Hematopoietic multipotent progenitor cell treated with erythropoietin and hydrocortisone succinate and interleukin-3 and kit ligand, for 8 days (in vitro differentiated cells): ENCODE measurements at places on chromosomes 5 and 9.

DNA sequence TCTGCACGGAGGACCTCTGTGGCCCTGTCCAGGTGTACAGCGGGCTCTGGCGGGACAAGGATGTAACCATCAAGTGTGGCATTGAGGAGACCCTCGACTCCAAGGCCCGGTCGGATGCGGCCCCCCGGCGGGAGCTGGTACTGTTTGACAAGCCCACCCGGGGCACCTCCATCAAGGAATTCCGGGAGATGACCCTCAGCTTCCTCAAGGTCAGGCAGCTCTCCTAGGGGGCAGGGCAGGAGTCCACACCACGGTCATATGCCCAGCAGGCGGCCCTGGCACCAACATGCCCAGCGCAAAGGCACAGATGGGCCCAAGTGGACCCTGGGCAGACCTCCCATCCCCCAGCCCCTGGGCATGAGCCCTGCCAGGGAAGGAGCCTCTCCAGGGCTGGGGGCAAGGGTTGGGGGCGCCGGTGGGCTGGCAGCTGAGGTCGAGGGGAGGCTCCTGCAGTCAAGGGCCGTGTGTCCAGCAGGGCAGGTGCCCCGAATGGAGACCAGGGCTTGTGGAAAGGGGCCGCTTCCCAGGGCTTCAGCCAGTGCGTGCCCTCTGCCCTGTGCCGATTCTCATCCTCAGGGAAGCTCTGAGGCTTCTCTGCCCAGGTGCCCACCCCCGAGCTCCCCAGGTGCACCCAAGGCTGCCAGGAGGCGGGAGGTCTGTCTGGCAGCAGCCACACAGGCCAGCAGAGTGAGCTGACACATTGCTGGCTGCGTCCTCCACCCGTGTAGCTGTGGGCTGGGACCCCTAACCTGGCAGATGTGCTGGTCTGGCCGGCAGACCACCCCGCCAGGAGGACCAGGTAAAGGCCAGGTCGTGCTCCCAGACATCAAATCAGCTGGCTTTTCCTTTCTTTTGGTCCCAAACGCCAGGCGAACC lies 10.0 kb downstream of the DIPK1B start:
- no peak for DNase-seq

DNA sequence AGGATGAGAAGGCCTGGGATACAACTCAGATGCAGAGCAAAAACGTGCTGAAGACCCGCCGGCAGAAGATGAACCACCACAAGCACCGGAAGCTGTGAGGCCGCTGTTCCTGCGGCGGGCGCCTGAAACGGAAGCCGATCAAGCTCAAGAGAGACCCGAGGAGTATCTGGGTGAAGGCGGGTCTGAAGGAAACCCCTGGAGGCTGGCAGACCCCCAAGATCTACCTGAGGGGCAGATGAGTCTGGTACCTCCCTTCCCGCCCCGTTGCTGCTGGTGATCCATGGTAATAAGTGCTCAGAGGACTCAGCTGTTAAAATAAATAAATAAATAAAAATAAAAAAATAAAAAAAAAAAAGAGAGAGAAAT lies 89.3 kb downstream of the BASP1 start:
- DNase-seq, result no peak

DNA sequence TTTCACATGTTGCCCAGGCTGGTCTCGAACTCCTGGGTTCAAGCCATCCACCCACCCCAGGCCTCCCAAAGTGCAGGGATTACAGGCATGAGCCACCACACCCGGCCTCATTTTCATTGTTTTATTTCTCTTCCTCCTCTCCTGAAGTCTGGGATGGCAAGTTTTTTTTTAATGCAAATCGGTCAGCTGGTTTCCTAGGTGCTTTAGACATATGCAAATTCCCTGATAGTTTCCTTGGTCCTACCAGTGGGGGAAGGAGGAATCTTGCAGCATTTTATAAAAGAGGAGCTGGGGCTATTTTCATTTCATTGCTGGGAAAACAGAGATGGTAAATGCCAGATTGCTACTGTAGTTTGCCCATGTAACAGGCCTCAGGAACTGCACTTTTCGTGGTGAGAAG lies 179.4 kb downstream of the ACTL7B start:
- DNase-seq, result no peak

DNA sequence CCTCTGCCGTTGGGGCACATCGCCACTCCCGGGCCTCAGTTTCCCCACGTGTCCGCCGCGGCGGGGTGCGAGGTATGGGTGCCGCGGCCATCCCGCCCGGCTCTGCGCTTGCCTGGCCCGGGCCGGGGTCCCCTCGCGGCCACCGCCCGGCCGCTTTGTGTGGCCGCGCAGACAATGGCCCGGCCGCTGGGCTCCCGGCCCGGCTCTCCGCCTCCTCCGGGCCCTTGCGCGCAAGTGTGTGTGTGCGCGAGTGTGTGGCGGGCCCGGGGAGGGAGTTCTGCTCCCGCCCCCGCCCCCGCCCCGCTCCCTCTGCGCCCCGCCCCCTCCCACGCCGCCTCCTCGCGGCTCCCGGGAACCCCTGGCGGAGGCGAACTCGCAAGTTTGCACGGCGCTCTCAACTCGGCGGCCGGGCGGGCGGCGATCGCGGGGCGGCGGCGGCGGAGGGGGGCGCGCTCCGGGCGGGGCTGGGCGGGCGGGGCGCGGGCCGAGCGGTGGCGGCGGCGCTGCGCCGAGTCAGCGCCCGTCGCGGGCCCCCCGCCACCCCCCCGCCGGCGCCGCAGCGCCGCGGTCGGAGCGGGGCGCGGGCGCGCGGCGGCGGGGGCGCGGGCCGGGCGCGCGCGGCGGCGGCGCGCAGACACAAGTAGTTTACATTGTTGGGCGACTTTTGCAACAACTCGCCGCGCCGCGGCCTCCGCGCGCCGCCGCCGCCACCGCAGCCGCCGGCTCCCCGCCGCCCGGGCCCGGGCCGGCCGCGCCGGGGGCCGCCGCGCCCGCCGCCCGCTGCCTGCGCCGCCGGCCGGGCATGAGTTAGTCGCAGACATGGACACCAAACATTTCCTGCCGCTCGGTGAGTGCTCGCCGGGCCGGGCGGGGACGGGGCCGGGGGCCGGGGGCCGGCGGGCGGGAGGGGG lies at the start of gene RXRA:
TSS of gene RXRA (plus strand) at position 643 of the 911 bp plus-strand sequence. CDS start at position 820, 177 bp downstream.
- DNase-seq, result peak; percentile 70

DNA sequence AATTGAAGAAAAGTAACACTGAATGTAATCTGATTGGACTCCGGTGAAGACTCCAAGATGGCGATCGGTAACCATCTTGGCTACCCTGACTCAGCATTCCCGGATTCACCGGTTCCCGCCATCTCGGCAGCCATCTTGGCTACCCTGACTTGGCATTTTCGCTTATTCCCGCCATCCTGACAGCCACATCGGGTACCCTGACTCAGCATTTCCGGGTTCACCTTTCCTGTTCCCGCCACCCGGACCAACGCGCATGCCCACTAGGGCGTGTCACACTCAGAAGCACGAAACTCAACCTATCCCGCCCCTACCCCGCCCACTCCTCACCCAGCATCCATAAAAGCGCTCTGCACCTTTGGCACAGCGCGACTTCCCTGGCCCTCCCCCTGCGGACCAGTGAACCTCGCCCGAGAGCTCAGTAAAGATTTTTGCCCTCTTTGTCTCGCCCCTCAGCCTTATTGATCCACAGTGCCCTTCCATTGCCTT lies 17.2 kb downstream of the SPTLC1 start:
- peak; percentile 83 for DNase-seq

GRCh38 chr5:22928821-22929482 lies 75.8 kb upstream of the CDH12 start:
- DNase-seq, result no peak

DNA sequence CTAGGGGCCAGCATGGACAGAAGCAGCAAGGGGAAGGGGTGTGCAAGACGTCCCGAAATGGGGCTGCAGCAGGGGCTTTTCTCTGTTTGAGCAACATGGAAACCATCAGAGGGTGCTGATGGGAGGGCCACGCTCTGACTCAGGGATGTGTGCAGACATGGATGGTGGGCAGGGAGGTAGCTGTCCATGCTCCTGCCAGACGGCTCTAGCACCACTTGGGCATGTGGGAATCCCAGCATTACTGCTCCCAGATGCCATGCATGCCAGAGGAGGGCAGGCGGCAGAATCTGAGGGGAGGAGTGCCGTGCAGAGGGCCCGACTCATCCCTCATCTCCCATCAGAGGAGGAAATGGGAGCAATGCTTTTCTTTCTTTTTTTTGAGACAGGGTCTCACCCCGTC lies 45.6 kb upstream of the SLC25A51 start:
- no peak for DNase-seq

- DNase-seq, result peak; percentile 80
These were observed 580 bp downstream of the ERAP1 start for GRCh38 chr5:96807075-96807654.

- DNase-seq, result no peak
These were observed 45.9 kb downstream of the SEMA6A start for GRCh38 chr5:116528519-116529234.

GRCh38 chr5:131672776-131673175 lies 37.7 kb upstream of the RAPGEF6 start:
- DNase-seq, result no peak

- DNase-seq, result peak; percentile 45
These were observed 933.6 kb downstream of the CDH12 start for GRCh38 chr5:21919414-21920022.

GRCh38 chr9:87618931-87619330 lies 107.0 kb upstream of the CTSL start:
- no peak for DNase-seq

DNA sequence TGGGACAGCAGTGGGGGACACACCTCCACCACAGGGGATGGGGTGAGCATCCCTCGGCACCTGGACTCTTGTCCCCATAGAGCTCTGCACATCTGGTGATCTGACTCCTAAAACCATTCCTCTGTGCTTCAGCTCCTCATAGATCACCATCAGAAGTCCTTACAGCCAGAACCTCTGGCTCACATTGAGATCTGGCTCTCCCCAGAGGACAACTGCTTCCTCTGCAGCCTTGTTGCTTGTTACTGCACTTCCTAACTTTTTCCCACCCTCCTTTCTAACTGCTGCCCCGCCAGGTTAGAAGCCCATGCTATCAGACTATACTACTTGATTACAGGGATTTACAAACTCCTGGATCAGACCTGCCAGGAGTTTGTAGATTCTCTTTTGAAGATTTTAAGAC lies 64.5 kb downstream of the ARSB start:
- DNase-seq, result no peak

DNA sequence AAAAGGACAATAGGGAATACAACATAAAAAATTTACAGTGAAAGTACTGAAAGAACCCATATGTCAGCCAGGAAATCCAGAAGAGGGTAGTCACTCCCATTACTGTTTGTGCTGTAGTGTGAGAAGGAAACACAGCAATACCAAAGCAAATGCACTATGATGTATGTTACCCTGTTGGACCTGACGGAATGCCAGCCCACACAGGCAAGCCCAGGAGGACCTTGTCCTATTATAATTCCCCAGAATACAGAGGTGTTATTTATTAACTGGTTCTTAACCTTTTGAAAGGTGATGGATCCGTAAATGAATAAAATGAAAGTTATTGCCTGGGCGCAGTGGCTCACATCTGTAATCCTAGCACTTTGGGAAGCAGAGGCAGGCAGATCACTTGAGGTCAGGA lies 79.0 kb downstream of the GDA start:
- DNase-seq, result no peak

DNA sequence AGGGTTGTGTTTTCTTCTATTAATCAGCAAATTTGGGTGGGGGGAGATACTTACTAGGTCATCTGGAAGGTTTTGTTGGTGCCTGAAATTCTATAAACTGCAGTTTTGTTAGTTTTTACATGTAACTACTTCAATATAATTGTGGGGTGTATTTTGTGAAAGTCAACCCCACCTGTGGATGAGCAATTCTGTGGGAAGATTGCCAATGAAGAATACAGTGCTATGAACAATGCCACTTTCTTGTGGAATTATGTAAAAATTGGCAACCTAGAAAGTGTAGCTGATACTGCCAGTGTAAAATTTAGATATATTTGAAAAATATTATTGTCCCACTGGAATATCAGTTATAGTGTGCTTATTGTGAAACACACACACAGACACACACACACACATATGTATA lies 80.7 kb downstream of the VCAN start:
- DNase-seq, result no peak

DNA sequence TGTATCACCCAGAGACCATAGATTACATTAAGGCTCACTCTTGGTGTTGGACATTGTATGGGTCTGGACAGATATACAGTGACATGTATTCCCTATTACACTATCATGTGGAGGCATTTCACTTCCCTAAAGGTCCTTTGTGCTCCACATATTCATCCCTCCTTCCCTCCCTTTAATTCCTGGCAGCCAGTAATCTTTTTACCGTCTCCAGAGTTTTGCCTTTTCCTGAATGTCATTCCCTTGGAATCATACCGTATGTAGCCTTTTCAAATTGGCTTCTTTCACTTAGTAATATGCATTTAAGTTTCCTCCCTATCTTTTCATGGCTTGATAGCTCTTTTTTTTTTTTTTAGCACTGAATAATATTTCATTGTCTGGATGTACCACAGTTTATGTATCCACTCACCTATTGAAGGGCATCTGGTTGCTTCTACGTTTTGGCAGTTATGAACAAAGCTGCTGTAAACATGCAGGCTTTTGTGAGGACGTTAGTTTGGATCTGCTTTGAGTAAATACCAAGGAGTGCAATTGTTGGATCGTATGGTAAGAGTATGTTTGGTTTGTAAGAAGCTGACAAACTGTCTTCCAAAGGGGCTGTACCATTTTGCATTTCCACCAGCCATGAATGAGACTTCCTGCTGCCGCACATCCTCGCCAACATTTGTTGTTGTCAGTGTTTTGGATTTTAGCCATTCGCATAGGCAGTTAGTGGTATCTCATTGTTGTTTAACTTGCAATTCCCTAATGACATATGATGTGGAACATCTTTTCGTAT lies 122.1 kb upstream of the SMIM23 start:
- no peak for DNase-seq

- no peak for DNase-seq
These were observed 18.6 kb upstream of the PSAT1 start for GRCh38 chr9:78278177-78278777.

DNA sequence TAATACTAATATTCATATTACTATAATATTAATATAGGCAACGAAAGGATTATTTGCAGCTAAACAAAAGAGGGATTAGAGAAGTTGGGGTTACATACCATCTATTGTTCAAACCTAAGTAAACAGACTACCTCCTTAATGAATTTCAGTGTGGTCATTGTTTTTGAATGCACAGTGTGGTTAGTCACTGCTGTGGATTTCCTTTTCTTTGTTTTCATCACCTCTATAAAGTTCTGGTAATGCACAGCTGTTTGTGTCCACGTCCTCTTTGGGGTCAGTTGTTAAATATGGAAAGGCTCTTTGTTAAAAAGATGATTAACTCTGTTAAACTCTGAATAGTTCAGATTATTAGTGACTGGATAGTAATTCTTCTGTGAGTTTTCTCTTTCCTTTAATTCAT lies 233.6 kb downstream of the MAST4 start:
- no peak for DNase-seq

DNA sequence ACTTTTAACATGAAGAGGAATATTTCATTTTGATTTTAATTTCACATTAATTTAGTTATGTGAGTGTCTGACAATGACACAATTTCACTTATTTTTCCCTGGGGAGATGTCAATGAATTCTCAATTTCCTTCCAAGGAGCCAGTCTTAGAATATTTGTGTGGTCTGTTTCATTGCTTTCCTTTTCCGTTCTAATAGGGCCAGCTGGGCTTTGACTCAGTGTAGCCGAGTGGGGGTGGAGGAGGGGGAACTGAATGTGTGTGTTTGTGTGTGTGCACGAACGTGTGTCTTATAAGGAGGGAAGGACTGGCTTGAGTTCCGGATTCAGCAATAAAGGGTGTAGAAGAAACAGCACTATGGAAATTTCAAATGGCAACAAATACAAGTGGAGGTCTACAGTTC lies 100.0 kb downstream of the BASP1 start:
- DNase-seq, result no peak

GRCh38 chr5:129271308-129271707 lies 176.8 kb downstream of the ISOC1 start:
- DNase-seq, result peak; percentile 9

- no peak for DNase-seq
These were observed 14.3 kb downstream of the IRF1 start for GRCh38 chr5:132475987-132476875.
